ENCODE measurements at places on chromosomes 5 and 9.

DNA sequence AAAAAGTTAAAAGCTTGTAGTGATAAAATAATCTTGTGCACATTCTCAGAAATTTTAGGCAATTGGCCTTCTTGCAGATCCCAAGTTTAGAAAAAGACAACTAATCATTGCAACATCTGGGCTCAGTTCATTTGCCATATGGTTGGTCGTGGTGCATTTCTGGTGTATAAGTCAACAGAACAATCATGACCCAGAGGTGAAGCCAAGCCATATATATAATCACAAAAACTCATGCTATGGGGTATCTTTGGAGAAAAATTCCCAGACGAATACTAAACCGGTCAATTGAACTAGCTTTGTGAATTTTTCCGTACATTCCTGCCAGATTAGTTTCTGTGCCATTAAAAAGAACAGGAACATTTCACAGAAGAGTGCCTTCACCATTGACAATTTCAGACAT lies 50.3 kb downstream of the FYB1 start:
- DNase-seq: no peak

GRCh38 chr5:3126639-3127038 lies 375.2 kb upstream of the IRX2 start:
- DNase-seq: no peak

DNA sequence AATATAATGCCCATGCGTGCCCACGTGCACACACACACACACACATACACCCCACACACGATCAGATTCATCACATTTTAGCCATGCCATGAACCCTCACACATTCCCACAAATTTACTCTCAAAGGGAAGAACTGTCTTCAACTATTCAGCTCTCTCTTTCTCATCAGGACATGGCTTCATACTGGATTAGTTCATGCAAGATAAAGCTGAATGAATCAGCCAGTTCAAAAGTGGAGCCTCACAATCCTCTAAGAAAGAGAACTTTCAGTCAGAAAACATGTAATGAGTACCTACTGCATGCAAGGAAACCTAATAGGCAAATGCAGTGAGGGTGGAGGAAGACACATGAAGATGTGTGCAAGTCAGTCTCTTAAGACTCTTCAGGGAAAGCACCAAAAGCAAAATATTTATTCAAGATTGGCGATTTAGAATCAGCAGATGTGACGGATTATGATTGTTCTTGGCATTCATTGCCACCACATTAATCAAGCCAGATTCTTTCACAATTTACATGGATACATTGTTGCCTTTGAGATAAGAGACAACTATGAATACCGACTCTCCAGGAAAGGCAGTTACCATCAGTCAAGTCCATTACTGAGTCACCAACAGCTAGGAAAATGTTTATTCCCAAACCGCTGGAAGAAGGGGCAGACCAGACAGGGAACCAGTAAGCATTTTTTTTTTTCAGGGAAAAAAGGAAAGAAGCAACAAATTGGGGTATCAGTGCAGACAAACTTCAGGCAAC lies 30.3 kb upstream of the PUM3 start:
- no peak for DNase-seq

DNA sequence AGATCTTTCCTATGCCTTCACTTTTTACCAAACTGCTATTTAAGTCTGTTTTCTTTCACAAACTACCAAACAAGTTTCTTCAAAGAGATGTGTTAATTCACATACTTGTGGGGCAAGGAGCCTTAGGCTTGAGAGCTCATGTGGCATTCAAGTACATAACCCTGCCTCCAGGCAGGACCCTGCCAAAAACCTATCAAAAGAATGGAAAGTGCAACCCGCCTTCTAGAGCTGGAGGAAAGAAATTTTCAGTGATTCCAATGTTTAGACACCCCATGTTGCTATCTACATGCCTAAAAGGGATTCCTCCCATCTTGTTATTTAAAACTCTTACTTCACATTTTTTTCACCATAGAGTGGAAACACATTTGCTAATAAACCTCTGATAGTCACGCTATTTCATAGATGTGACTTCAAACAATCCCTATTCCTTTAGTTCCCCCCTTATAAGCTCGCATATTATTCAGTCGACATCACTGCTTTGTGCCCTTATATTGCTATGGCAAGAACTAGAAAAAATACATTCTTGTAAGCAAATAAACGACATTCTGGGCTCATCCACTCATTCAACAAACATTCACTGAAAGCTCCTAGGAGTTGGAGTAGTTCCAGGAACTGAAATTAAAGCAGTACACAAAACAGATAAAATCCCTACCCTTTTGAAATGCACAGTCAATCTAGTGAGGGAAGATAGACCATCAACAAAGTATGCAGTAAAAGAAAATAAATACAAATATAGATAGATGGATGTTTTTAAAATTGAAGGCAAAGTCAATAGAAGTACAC lies 518.1 kb downstream of the ELAVL2 start:
- DNase-seq: no peak

DNA sequence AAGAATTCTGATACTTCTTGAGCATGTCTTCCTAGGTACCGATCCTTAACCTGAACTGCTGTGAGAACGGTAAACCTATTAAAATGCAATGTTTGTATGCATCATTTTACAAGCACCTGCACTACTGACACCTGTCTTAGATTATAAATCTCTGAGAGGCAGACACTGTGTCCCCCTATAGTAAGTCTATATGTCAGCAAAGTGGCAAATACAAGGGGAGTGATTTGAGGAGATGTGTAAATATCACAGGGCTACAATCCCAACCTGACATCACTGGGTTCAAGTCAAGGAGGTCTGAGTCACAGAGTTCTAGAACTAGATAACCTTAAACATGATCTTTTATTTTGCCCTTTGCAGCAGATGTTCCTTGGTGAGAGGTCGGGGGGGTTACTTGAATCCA lies 64.1 kb downstream of the ANKH start:
- no peak for DNase-seq

DNA sequence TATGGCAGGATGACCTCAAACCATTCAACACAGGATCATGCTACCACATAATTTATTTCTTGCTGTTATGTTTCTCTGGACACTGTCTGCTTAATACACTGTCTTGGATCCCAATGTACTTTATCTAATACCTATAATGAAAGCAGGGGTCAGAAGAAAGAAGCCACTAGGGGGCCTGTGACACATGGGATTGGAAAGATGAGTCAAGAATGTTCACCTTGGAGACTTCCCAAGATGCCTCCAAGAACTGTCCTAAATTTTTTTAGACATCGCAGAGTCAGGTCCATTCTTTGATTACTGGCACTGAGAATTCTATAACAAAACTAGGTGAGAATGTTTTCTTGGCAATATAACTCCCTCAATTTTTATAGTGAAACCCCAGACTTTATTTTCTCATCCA lies 305.8 kb upstream of the SMARCA2 start:
- no peak for DNase-seq

DNA sequence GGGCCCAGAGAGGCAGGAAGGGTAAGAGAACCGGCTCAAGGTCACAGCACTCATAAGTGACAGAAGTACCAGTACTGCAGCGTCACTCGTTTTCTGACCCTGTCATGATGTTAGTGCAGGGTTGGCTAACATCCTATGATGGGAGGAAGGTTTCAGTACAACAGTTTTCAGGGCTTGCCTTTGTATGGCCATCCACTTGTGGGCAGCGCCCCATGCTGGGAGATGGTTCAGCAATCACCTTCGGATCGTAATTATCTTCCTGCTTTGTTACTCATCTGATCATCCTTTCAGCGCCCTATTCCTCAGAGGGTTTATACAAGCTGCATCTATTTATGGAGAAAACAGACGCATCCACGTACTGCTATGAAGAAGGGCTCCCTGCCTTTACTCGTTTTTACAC lies 2.4 kb downstream of the MAP1B start:
- no peak for DNase-seq

DNA sequence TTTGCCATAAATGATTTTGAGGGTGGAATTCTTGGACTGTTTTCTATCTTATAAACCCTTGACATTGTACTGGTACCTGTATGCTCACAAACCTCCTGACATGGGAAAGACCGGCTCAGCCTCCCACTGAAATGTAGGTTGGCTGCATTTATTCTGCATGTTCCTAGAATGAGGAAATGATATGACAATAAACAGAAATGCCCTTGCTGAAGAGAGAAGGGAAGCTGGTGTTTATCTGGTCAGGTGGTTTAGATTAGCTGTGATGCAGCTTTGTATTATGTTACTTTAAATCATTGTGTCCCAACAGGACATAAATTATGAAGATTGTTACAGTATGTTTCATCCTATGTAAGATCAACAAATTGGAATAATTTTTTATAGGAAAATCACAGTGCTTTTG lies 23.1 kb upstream of the CATSPER3 start:
- no peak for DNase-seq

DNA sequence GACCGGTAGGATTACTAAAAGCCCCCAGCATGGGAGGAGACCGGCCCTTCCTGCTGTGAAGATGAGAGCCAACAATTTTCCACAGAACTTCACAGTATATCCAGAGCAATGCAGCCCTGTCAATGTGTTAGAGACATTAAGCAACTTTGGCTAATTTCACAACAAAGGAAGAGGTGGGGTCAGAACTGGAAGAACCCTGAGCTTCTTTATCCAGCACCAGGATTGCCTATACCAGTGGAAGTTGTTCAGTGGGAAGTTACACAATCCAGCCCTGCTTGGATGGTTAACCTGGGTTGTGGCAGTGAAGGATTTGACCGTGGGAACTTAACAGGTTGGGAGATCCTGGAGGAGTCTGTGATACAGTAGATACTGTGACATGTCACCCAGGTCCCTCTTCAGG lies 197.0 kb downstream of the FBN2 start:
- DNase-seq: no peak

- DNase-seq: no peak
Measured at GRCh38 chr5:51468196-51468595, 84.9 kb downstream of the ISL1 start.

DNA sequence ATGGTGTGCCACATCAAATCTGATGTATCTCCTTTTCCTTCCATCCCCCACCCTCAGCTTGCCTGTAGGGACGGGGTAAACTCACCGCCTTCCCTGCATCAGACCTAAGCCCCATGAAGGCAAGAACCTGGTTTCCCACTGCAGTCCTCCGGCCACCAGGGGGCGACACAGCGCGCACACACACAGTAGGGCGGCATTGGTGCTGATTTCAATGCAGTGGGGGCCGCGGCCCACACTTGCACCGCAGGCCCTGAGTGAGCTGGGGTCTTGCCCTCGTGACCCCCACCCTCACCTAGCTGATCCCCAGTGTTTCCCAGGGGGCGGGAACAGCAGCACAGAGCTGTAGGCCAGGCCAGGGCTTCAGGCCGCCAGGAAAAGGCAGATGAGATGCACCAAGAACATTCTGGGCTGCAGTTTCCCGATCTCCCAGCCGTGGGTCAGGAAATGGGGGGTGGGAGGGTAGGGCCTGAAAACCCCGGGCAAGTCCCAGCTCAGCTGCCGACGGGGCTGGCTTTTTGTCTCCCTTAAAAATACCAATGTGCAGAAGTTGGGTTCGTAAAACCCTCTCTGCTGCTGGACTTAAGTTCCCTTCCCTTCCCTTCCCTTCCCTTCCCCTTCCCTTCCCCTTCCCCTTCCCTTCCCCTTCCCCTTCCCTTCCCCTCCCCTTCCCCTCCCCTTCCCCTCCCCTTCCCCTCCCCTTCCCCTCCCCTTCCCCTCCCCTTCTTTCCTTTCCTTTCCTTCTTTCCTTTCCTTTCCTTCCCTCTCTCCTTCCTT lies 19.5 kb downstream of the FAM163B start:
- DNase-seq: no peak

GRCh38 chr5:108543486-108543885 lies 161.6 kb upstream of the FBXL17 start:
- DNase-seq: no peak

DNA sequence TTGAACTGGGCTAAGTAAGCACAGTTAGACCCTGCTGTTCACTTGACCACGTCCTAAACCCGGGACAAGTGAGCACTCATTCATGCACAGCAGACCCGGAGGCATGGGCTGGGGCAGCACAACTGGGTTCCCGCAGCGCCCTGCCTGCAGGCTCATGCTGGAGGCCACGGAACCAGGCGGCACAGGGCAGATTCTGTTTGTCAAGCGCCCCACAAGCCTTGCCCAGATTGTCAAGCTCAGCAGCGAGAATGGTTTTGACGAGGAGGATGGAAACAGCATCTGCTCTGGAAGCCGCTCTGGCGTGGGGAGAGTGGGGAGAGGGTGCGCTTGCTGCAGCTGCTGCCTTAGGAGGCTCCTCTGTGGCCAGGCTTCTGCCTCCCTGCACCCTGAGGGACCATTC lies 32.7 kb downstream of the PRRT1B start:
- DNase-seq: no peak

DNA sequence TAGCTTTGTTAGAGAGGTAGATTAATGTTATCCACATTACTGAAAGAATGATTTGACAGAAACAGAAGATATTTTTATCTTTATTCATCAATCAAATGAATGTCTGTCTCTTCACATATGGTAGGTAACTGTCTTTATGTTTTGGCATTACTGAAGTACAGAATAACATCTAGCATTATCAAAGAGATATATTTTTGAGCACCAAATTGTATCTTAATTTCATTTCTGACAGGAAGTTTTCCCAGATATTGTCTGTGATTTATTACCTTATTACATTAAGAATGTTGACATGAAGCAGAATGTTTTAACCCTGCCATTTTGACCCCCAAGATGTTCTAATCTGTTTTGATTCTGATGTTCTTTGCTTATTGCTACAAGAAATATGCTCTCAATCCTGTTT lies 20.3 kb downstream of the CNTRL start:
- no peak for DNase-seq
